ENCODE measurements at places on chromosomes 13 and 19.

GRCh38 chr13:112095354-112095753, 28.4 kb downstream of the SOX1 start:
- DNase-seq, result no peak

DNA sequence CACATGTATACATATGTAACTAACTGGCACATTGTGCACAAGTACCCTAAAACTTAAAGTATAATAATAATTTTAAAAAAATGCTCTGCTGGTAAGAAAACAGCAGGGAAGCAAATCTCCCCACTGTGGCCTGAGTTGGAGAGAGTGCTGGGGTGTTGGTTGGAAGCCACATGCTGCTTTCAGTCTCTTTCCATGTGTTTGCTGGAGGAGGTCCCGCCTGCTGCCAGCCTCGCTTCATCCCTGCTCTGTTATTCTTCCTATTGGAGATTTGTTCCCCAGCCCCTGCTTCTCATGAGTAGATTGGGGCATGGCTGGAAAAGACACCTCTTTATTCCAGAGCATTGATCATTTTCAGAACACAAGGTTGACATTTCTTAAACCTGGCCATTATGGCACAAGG, 230.5 kb downstream of the FGF9 start:
- no peak for DNase-seq

DNA sequence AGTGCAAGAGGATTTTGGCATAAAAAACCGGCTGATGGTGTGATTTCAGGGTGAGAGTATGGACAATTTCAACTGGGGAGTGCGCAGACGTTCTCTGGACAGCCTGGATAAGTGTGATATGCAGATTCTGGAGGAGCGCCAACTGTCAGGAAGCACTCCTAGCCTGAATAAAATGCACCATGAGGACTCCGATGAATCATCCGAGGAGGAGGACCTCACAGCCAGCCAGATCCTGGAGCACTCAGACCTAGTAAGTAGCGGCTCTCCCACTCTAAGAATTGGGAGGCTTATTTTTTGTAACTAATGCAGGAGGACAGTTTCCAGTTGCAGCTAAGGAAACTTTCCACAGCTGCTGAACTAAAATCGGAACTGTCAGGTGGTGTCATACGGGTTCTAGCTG, 53.6 kb downstream of the ZAR1L start:
- DNase-seq, result peak; percentile 61

DNA sequence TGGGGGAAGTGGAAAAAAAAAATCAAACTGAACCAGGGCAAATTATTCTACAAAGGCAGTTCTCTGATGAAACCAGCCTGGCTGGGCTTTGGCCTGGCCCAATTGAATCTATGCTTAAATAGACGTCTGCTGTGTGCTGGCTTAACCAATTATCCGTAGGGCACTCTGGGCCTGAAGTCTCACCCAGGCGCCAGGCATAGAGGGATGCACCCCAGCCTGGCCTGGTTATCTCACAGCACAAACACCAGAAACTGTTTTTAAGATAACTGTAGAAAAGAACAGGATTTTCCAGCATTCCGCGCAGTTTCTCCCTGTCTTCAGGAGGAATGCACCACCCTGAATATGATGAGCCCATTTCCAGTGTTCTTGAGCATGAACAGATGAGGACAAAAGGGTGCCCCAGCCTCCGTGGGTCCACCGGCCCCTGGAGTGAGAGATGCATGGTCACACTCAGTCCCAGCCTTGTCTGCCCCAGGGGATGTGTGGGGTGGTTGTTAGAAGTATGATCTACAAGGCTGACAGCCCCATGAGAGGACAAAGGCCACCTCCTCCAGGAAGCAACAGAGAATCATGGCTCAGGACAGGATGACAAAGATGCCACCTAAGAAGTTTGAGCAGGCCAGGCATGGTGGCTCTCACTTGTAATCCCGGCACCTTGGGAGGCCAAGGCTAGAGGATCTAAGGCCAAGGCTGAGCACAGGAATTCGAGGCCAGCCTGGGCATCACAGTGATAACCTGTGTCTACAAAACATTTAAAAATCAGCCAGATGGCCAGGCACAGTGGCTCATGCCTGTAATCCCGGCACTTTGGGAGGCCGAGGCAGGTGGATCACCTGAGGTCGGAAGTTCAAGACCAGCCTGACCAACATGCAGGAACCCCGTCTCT, 50.2 kb downstream of the PEPD start:
- no peak for DNase-seq

- no peak for DNase-seq
Measured at GRCh38 chr19:30330266-30330665, 41.9 kb upstream of the ZNF536 start.

DNA sequence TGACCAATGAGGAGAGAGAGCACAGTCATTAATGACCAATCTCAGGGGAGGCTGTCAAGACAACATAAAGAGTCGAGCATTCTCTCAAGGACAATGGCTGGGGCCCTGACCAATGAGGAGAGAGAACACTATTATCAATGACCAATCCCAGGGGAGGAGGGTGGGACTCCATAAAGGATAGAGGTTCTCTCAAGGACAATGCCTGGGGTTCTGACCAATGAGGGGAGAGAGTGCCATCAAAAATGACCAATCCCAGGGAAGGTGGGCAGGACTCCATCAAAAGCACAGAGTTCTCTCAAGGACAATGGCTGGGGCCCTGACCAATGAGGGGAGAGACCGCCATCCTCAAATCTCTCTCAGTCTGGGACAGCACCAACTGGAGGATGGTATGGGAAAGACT, 3.3 kb upstream of the KLK11 start:
- peak; percentile 4 for DNase-seq

GRCh38 chr13:64158908-64159307, 2743.3 kb upstream of the PCDH20 start:
- DNase-seq, result no peak

- no peak for DNase-seq
Measured at GRCh38 chr13:30907121-30907861, 1.2 kb downstream of the MEDAG start.

- DNase-seq, result peak; percentile 14
Measured at GRCh38 chr19:35306473-35307246, 14.7 kb downstream of the MAG start.

DNA sequence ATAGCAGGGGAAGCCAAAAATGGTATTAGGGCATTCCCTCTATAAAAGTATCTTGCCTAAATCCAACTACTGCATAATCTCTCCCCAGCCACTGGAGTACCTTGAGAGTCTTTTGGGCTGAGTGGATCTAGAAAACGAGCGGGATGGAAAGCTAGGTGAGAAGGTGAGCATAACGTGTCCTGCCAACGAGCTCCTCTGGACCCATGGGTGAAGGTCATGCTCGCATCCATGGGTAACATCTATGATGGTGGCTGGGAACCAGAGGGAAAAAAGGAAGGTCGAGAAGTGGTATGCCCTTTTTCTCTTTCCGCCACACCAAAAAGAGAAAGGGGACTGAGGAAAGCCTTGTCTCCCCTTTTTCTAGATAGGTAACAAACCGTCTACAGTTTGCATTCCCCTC, 63.0 kb downstream of the ZNF208 start:
- no peak for DNase-seq

- DNase-seq, result peak; percentile 69
Measured at GRCh38 chr13:44273991-44274770, 99.4 kb upstream of the SERP2 start.

DNA sequence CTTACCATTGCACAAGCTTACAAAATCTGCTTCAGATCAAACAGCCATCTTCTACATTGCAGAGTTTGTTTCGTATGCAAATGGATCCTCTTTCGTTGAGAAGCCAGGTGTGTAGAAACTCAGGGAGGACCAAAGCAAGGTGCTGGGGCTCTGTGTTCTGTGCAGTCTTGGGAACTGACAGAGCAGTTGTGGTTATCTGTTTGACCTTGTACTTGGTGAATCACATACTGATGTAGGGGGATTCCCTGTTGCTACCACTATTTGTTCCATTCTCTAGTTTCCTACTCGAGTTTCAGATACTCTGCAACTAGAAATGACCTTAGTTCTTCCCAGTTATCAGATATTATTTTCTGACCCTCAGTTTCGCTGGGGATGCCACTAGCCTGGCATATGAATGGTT, 95.2 kb upstream of the CLDN10 start:
- DNase-seq, result no peak

DNA sequence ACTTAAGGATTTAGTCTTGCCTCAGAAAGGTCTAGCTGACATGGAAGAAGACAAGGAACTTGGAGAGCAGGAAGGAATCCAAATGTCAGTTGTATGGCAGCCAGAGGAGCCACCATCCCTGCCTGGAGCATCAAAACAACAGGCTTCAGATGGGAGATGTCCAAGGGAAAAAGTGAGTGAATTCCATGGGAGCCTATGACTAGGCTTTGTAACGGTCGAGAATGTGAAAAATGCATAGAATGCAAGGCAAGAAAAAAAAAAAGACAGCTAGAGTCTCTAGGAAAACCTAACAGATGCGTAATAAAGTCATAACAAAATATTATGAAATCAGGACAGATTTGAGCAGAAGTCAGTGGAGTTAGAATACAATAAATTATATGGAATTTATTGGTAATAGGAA, 183.7 kb upstream of the LSM14A start:
- DNase-seq, result no peak

DNA sequence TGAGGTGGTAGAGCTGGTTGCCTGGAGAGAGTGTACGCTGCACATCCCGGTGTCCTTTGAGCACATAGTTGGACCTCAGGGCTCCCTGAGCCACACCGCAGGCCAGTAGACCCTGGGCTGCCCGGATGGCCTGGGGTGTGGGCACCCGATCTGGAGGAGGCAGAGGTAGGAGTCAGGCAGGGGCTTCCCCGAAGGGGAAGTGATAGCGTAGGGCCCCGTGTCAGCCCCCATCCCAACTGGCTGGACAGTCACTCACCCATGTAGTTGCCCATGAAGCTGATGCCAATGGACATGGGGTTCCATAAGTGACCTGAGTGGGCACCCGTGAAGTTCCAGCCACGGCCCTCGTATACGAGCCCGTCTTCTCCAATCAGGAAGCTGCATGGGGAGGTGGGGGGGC, 3.6 kb downstream of the PGLYRP1 start:
- no peak for DNase-seq

DNA sequence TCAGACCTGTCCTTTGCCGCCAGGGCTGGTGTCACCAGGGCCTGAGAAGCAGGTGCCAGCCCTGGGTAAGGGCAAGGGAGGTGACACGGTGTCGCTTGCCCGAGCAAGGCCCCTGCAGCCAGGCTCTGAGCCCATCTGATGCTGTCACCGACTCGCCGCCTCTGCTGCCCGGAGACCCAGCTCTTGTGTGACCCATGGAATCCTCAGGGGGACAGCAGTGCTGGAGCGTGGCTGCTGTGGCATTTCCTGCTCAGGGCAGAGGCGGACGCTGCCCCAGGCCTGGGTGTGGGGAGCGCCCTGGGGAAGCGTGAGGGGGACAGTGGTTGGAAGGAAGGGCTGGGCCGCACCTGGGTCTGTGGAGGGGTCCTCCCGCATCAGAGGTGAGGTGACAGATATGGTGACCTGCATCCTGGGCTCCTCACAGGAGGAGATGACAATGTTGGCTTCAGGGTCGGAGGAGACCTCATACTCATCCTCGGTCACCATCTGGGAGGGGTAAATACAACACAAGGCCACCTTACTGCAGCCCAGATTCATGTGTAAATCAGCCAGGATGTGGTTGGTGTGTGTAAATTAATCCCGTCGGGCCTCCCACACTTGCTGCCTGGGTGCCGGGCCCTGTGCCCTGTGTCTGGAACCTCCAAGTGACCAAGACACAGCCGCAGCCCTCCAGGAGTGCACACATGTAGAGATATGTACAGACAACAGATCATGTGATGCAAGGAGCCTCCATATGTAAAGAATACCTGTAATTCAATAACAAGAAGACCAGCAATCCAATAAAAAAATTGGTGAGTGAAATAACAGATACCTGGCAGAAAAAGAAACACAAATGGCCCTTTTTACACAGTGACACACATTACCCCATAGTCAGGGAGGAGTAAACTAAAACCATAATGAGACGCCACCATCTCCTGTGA, 27.6 kb upstream of the MATK start:
- no peak for DNase-seq

DNA sequence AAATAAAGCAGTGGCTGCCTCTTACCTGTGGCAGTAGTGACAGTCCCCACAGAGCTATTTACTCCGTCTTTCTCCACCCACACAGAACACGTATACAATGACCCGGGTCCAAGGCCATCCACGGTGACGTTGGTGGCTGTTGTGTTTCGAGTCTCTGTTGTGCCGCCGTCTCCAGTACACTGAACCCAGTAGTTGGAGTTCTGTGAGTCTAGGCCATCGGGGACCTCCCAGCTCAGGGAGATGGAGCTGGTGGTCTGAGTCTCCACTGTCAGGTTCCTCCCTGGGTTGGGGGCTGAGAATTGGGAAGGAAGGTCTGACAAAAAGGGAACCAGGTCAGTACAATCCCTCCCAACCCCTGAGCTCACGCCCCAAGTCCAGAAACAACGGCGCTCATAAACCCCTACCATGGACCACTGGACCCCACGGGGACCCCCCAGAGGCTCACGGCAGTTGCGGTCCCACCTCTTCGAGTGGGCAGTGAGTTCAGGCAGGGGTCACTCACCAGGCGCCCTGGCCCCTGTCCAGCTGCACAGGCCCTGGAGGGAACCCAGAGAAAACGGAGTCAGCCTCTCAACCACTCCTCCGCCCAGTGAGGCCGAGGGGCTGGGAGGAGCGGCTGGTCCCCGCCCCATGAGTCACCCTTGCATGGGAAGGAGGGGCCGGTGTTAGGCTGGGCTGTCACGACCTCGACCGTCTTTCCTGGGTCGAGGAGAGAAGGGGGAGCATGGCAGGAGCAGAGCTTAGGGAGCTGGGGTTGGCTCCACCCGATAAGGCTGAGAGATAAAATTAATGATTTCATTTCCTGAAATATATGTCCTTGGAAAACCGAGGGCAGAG, 2.4 kb downstream of the PTPRH start:
- DNase-seq, result peak; percentile 87

GRCh38 chr13:46721054-46721453, 75.9 kb downstream of the ESD start:
- DNase-seq, result peak; percentile 71

- DNase-seq, result no peak
Measured at GRCh38 chr13:94217370-94217769, 262.1 kb downstream of the DCT start.

DNA sequence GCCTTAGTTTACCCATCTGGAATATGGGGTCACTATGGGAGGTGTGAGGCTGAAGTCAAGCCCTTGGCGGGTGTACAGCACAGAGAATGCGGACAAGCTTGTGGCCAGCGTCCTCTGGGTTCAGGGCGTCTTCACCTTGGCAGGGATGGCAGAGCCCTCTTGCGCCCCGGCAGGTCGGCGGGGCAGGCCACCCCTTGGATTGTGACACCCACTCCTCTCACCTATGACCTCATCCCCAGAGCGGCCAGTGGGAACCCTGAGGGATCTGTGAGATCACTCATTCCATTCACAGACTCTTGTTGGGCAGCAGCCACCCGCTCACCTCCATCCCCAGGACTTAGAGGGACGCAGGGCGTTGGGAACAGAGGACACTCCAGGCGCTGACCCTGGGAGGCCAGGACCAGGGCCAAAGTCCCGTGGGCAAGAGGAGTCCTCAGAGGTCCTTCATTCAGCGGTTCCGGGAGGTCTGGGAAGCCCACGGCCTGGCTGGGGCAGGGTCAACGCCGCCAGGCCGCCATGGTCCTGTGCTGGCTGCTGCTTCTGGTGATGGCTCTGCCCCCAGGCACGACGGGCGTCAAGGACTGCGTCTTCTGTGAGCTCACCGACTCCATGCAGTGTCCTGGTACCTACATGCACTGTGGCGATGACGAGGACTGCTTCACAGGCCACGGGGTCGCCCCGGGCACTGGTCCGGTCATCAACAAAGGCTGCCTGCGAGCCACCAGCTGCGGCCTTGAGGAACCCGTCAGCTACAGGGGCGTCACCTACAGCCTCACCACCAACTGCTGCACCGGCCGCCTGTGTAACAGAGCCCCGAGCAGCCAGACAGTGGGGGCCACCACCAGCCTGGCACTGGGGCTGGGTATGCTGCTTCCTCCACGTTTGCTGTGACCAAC, at the start of gene SPACA4:
SPACA4 (plus strand) TSS at position 280 of the 896 bp plus-strand sequence; CDS start at position 517, 237 bp downstream.
- no peak for DNase-seq
